Astrocyte of the spinal cord (primary cell): ENCODE measurements at places on chromosomes 16 and 17.
A peak's percentile ranks its signal among the peaks of the same experiment; 100 is the strongest.

GRCh38 chr17:40247926-40248495 is 28.9 kb downstream of the WIPF2 start:
- DNase-seq, result no peak

- DNase-seq, result no peak
These were observed 26.9 kb upstream of the ZFP90 start for GRCh38 chr16:68512183-68512582.

DNA sequence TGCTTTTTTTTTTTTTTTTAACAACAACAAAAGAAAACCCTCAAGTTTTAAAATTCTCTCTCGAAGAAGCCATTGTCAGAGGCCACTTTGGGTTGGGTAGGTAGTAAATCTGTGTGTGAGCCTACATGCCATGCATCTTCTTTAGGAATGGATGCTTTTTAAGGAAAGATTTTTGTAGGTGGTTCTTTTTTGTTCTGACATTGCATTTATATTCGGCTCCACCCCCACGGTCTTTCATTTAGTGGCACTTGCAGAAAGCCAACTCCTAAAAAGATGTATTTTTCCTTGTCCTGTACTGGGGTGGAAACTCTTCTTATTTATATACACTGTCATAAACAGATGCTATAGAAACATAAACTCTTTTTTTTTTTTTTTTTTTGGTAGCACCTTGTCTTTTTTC is 35.1 kb downstream of the KCNJ2 start:
- no peak for DNase-seq

DNA sequence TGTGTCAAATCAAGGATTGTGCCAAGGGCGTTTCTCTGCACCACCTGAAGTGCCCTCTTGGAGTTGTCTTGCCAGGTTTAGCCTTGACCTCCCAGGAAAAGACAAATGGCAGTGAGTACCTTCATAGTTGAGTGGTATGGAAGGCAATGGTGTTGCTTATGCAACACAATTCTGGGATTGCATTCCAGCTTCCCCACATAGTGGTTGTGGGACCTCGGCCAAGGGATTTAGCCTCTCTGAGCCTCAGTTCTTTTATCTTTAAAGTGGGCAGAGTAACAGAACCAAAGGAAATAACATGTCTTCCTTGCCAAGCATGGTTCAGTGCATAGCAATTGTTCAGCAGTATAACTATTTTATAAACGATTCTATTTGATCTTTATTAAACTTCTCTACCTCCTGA is 49.4 kb downstream of the CCDC42 start:
- peak; percentile 3 for DNase-seq

- peak; percentile 17 for DNase-seq
These were observed 92.8 kb downstream of the KATNIP start for GRCh38 chr16:27642756-27643155.

DNA sequence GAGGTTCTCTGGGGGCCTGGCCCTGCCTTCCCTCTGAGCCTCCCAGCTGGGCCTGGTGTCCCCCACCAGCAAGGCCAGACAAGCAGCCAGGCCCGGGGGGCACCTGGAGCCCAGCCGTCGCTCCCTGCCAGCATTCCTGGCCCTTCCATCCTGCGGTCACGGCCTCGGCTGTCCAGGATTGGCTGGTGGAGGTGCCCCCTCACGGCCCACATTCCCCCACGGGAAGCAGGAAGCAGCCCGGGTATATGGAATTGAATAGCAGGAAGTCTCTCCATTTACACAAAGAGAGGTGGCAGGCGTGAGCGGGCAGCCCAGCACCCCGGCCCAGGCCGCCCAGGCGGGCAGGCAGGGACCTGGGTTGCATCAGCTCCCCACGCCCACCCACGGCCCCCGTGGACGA is 14.5 kb downstream of the TRAF7 start:
- no peak for DNase-seq

GRCh38 chr16:65704866-65705265 is 583.0 kb upstream of the CDH11 start:
- DNase-seq, result no peak

DNA sequence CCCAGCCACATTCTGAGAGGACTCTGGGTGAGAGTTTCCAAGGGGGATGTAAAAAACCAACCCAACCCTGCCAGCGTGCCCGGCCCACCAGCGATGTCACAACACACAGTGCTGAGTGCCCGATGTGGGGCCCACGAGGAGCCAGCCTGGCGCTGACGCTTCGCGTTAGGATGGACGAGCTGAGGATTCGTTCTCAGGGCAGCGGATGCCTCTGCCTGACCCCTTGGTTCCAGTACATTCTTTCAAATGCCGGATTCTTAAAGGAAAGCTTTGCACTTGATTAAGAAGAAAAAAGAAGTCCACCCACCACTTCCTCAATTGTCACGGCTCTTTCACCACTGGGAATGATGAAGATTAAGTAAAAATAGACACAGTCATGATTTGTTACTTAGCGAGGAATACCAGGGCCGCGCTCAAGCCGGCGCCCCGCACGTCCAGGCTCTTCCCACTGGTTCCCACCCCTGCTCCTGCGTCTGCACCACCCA is 79.4 kb downstream of the IRF8 start:
- no peak for DNase-seq

- DNase-seq, result peak; percentile 79
These were observed 186.7 kb downstream of the MSI2 start for GRCh38 chr17:57442914-57443571.

GRCh38 chr16:57938936-57939871 is 31.7 kb downstream of the CNGB1 start:
- peak; percentile 57 for DNase-seq

DNA sequence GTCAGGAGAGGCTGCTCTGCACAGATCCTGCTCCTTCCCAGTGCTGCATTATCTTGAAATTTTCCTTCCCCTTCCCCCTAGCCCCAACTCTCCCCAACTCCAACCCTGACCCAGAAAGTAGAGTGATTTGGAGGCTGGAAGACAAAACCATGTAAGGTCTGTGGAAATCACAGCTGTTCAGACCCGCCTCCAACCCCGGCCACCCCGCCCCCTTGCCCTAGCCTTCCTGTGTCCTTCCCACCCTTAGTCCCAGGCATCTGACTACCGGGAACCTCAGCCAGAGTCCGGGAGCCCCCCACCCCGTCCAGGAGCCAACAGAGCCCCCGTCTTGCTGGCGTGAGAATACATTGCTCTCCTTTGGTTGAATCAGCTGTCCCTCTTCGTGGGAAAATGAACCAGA is at the start of gene AOC3:
AOC3 (plus strand) TSS at position 246 of the 400 bp plus-strand sequence; CDS start at position 391, 145 bp downstream.
- DNase-seq, result no peak

- no peak for DNase-seq
These were observed 199.5 kb upstream of the NLRP1 start for GRCh38 chr17:5783851-5784250.

- DNase-seq, result no peak
These were observed 141.1 kb upstream of the NOL11 start for GRCh38 chr17:67576471-67577115.

DNA sequence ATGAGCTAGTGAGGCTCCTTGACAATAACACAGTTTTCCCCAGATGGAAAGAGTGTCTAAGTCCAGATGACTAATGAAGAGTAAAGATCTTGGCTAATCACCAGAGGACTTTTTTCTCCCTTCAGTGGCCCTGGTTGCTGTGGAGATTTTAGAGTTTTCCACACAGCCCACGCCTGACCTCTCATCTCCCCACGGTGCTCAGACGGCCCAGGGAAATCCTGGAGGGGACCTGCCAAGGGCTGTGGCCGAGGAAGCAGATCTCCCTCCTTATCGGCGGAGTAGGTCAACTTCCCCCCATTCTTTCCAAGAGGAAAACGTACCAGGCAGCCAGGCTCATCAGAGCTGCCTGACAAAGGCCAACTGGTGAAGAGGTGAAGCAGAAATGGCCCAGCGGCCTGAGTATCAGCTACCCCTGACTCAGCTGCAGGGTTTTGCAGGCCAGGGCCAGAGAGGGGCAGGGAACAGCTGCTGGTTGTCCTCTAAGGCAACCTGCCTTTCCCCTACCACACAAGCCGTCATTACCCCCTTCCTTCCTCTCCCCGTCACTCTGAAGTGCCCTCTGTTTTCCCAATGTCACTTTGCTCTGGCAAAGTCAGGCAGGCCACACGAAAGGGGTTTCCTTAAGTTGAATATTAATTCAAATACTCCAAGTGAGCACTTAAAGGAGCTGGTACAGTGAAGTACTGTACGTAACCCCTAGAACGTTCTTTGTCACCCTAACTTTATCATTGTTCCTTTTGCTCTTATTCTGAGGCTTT is 140.2 kb upstream of the ADAMTS18 start:
- DNase-seq, result no peak

DNA sequence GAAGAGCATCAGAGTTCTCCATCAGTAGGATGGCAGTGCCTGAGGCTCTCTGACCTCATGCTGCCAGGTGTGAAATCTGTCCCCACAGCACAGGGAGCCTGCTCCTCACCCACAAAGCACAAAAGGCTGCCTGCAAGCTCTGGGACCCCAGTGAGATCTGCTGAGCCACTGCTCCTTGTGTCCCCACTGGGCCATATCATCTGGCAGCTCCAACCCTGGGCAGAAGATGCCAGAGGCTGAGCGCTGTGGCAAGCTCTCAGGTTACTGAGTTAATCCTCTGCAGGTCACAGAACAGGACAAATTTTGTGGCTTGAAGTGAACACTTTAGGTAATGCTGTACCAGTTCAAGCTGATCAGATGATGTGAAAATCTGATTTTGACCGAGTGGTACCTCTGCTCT is 26.7 kb upstream of the ERN1 start:
- DNase-seq, result no peak

DNA sequence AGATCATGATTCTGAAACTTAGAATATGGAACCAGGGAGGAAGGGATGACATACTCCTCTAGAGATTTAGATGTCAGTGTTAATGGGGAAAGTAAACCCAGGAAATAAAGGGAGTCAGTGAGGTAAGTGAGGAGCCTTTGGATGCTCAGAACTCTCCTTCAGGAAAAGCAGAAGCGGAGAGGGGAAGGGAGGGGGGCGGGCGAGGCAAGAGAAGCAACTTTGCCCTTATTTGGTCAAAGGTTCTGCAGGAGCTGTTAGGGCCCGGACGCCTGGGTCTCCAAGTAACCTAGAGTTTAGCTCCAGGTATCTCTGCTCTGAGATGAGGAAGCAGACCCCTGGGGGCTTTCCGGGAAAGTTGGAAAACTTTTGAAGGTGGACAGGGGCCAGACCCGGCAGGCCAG is 1.3 kb downstream of the PFN1 start:
- DNase-seq, result no peak

GRCh38 chr17:80569924-80570323 is 25.3 kb downstream of the RPTOR start:
- DNase-seq, result no peak

GRCh38 chr17:5644065-5644464 is 59.8 kb upstream of the NLRP1 start:
- DNase-seq, result no peak

- no peak for DNase-seq
These were observed 41.5 kb downstream of the RPTOR start for GRCh38 chr17:80585890-80586845.

DNA sequence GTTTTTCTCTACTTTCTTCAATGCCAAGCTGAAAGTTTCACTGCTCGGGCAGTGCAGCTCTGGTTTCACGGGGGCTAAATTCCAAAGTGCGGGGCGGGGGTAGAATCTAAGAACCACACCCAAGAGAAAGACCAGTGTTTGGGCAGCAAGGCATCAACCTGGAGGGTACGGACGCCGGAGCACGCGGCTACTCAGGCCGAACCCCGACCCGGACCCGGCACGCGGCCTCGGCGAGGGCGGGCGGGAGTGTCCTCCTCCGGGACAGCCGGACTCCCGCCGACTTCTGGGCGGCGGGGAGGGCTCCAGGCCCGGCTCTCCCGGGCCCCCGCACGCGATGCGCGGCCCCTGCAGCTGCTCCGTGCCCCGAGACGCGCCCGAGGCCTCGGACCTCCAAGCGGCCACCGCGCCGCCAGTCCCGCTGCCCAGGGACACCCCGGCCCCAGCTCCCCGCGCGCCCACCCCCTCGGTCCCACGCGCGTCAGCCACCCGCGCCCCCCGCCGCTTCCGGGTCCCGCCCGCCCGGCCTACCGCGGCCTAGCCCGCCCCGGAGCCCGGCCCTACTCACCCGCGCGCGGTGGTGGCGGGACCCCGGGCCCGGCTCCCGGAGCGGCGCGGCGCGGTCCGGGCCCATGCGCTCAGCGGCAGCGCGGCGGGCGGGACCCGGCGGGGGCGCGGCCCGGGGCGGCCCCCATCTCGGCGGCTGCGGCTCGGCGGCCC is 561 bp downstream of the AXIN1 start:
- no peak for DNase-seq

DNA sequence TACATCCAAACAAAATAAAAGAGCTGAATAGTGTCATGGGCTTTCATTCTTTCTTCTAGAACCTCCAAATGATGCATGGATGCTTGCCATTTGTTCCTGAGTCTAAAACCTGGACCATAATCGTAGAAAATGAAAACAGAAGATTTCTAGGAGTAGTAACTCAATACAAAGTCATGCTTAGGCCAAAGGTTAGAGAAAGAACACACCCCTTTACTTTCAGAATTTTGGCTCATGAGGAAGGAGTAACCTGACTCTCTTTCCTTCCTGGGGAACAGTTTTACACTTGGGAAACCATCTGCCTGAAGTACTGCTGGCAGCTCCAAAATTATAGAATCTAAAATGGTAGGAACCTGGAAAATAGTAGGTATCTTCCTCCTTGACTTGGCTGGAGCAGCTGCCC is 137.2 kb downstream of the SNX11 start:
- peak; percentile 37 for DNase-seq
